ENCODE measurements at places on chromosomes 3 and 15.

GRCh38 chr15:99268431-99268830, 17.1 kb downstream of the LRRC28 start:
- no peak for DNase-seq

GRCh38 chr15:49468481-49468839, 45.4 kb downstream of the FGF7 start:
- DNase-seq, result no peak

- no peak for DNase-seq
Measured at GRCh38 chr3:182214416-182214815, 502.7 kb downstream of the SOX2 start.

DNA sequence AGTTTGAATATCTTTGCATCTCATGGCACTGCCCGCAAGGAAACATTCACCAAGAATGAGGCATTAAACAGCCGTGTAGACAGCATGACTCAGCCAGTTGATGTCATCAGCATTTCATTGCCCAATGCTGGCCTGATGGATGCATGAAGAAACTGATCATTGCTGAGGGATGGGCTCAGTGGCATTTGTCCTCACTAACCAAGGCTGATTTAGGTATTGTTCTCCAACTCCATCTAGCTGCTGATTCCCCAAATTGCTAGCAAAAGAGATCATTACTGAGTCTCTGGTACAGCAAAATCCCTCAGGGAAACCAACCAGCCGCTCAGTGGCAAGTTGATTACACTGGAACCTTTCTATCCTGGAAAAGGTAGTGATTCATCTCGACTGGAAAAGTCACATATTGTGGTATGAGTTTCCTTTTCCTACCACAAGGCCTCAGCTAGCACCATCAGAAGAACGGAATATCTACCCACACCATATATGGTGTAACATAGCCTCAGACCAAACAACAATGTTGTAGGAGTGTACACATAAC, 186.5 kb upstream of the GAP43 start:
- DNase-seq, result no peak

- no peak for DNase-seq
Measured at GRCh38 chr3:124883766-124884473, 3.2 kb downstream of the ITGB5 start.

DNA sequence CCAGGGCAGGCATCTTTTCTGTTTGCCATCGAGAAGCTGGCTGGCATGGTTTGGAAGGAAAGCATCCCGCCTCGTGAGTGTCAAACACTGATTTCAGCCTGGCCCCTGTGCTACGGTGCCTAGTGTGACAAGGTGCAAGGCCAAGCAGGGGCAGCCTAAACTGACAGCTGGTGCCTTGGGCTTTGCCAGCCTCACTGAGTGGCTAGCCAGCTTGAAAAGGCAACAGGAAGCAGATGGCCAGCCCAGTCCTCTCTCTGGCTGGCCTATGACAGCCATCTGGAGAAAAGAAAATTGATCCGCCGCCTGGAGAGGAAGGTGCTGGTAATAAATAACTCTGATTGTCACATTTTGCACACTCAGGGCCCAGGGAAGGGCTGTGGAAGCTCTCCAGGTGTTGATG, 52.2 kb downstream of the C3orf85 start:
- DNase-seq, result no peak

DNA sequence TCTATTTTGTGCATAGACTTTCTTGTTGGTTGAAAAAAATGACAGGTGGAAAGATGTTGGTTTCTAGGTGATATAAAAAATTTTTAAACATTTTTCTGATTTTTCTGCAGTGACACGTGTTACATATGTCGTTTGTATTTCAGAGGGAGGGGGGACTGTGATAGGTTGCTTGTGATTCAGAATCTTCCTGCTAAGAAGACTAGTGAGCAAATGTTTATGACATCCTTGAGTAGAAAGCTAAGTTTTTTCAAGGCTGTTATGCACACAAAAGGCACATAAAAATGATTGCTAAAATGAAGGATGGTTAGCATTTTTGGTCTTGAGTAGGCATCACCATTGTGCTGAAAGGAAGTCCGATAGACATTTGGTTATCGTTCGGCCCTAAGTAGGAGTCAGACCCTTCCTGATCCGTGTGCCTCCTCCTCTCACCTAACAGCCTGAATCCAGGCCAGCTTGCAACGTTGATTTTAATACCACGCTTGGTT, 1.5 kb downstream of the ZNF639 start:
- no peak for DNase-seq

DNA sequence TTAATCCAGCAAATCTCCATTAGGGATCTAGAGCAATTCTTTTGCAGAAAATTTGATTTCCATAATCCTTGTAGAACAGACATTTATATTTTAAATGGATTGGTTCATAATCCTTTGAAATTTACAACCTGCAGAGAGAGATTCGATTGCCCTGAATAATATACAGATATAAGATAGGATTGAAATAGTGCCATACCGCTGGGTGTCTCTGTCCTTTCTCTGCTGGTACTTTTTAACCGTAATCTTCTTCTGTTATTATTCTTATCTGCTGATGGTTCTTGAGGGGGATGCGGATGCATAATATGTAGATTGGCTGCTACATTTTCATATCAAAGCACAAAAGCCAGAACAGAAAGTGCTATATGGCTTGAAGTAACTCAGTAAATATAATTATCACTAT, 182.2 kb downstream of the CFAP20DC start:
- DNase-seq, result no peak

GRCh38 chr15:75049392-75049791, 26.0 kb downstream of the PPCDC start:
- no peak for DNase-seq

GRCh38 chr3:57864853-57865252, 108.7 kb downstream of the SLMAP start:
- DNase-seq, result no peak

GRCh38 chr15:77219841-77220240, 148.9 kb upstream of the TSPAN3 start:
- no peak for DNase-seq

DNA sequence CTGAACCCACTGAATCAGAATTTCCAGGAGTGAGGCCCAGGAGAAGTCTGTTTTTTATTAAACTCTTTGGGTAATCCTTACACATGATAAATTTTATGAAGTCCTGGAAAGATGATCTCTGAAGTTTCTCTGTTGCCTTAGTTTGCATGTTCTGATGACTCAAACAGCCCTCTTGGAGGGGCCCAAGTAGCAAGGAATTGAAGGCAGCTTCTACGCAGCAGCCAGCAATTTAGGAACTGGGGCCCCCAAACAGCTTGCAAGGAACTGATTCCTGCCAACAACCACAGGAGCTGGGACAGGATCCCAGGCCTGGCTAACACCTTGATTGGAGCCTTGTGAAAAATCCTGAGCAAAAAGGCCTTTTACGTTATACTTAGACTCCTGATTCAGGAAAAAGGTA, 5.4 kb upstream of the ACP3 start:
- no peak for DNase-seq

- no peak for DNase-seq
Measured at GRCh38 chr3:105722943-105723556, 145.8 kb downstream of the CBLB start.

- no peak for DNase-seq
Measured at GRCh38 chr15:38369936-38370478, 83.9 kb upstream of the FAM98B start.

GRCh38 chr15:52006702-52007340, 12.2 kb upstream of the MAPK6 start:
- DNase-seq, result no peak

DNA sequence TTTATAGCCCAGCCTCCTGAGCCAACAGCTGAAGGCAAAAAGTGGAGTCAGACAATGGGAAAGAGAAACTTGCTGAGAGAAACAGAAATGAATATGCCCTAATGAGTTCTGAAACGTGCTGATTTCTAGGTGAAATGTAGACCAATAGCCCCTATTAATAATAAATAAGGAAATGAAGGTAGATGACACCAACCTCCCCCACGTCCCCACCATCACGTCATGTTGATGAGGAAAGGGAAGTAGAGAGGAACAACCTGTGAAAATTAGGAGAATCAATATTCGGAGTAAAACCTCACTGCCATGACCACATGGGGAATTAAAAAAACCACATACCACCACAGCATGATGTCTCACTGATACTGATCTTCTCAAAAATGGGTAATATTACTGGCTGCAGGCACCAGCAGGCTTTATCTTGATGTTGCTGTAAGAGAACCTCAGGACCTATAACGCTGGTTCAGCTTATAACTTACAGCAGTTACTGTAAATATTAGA, 64.0 kb downstream of the KAT2B start:
- peak; percentile 5 for DNase-seq

DNA sequence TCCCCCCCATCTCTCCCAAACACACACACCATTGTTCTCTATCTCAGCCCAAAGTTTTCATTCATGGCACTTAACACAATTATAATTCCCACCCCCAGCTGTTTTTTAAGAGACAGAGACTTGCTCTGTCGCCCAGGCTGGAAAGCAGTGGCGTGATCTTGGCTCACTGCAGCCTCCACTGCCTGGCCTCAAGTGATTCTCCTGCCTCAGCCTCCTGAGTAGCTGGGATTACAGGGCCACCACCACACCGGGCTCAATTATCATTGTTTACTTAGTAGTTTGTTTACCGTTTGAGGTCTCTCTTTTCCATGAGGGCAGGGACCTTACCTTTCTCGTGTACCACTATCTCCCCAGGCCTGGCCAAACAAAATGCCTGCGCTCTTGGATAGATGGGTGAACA, 79.8 kb upstream of the RAD18 start:
- DNase-seq, result no peak

- DNase-seq, result no peak
Measured at GRCh38 chr3:6354653-6355052, 506.3 kb upstream of the GRM7 start.

Measured in activated CD4-positive, CD25-positive, alpha-beta regulatory T cell (primary cell).